ENCODE measurements at places on chromosomes 13 and 19.
A peak's percentile ranks its signal among the peaks of the same experiment; 100 is the strongest.

- DNase-seq: no peak
Observed at GRCh38 chr19:16559780-16560276, 12.4 kb downstream of the SLC35E1 start.

DNA sequence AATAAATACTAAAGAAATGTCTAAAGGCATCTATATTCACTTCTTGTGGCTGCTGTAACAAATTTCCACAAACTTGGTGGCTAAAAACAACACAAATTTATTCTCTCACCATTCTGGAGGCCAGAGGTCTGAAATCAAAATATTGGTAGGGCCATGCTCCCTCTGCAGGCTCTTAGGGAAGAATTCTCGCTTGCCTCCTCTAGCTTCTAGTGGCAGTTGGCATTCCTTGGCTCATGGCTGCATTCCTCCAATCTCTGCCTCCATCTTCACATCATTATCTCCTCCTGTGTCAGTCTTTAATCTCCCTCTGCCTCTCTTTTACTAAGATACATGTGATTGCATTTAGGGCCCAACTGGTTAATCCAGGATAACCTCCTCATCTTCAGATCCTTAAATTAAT, 54.1 kb upstream of the RFXAP start:
- DNase-seq: no peak

DNA sequence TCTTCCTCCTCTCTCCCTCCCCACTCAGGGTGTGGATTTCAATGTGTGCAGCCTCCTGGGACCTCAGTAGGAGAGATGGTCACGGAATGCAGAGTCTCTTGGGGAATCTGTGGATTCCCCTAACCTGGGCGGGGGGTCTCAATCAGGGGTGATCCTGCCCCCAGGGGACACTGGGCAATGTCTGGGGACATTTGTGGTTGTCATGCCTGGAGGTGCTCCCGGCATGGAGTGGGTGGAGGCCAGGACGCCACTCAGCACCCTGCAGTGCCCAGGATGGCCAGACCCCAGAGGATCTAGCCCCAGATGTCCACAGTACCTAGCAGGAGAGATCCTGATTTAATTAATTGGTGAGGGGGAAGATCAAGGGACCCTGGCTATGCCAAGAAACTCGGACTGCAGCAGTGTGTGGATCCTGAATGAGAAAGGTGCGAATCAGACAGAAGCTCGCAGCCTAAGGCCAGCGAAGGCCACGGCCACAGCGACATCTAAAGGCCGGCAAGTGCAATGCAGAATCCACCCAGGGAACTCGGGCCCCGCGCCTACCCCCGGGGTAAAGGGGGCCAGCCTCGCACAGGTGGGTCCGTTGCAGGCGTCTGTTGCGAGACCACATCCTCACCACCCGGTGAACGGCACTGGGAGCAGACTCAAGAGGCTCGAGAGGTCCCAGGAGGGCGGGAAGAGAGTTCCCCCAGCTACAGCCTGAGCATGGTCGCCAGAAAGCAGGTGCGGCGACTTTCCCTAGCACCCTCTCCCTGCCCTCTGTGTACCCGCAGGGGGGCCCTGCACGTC, 88.8 kb downstream of the GNG7 start:
- peak; percentile 42 for DNase-seq

GRCh38 chr19:33868788-33869412, 72.2 kb downstream of the KCTD15 start:
- DNase-seq: no peak

DNA sequence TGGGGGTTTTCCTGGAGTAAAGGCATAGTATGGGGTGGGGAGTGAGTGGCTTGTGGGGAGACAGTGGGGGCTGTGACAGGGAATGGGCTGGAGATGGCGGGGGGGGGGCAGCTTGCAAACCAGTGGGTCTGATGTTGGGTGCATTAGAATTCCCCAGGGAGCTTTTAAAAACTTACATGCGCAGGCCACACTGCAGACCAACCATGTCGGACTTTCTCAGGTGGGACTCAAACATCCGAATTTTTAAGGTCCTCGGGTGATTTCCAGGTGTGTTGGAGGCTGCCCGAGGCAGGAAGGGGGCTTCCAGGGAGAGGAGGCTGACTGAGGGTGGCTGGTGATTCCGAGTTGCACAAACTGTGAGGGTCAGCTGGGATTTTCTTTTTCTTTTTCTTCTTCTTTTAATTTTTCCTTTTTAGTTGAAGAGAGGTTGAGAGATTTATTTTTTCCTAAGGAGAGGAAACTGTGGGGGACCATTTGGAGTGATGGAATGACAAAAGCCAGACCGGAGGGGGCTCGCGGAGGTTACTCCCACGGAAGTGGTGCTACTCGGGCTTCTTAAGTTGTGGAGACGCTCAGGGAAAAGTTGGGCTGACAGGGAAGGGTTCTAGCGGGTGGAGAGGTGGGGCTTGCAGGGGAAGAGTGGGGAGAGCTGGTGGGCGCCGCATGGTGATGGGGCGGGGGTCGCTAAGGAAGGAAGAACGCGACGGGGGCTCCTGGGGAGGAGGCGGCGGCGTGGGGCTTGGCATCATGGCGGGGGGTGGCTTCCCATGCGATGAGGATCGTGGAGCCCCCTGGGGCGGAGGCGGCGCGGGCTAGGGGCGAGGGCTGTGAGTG, 997 bp upstream of the CACNG8 start:
- DNase-seq: no peak

DNA sequence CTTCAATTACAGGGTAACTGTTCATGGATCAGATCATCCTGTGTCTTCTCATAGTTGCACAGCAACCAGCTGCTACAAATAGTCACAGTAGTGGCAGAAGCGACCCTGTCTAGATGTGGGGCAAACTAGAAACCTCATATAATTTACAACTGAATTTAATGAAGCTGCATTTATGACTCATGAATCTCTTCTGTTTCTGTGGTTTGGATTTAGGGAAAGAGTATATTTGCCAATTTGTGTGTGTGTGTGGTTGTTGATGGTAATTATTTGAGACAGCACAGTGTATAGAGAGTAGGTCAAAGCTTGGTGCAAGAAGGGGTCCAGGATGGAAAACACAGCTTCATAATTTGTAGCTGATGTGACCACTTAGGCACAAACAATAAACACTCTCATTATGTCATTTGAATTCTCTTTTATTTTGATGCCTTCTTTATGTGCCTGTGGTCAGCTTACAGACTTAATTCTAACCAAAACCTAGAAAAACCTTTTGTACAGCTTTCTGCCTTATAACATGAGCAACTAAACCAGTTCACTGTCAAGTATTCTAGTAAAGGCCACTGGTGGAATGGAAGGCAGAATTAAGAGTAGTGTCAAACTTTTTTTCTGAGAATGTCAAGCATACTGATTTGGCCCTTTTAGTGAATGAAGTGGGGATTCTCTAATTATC, 218.1 kb downstream of the TBC1D4 start:
- no peak for DNase-seq

DNA sequence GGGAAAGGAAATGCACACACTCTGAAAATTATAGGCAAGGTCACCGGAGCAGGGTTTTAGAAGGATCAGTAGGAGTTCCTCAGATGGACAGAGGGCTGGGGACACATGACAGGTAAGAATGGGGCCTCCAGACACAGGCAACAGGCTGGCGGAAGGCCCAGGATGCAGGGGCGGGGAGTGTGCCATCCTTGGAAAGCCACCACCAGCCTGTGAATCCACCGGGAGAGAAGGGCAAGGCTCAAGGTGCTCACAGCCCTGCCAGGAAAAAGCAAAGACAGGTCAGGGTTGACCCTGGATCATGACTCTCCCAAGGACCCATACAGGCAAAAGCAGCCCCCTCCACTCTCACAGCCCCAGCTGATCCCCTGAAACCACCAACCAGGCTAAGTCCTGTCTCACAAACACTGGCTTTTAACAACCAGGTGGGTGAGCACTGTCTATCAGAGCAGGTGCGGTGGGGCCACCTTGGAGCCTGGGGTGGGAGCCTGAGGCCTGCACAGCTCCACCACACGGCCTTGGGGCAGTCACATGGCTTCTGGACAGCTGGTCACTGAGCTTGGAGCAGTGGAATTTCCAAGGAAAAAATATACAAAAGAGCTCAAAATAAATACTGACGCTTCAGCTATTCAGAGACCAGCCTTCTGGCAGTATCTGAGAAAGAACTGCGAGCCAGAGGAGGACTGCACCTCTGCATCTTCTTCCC, 35.2 kb upstream of the ISYNA1 start:
- no peak for DNase-seq

DNA sequence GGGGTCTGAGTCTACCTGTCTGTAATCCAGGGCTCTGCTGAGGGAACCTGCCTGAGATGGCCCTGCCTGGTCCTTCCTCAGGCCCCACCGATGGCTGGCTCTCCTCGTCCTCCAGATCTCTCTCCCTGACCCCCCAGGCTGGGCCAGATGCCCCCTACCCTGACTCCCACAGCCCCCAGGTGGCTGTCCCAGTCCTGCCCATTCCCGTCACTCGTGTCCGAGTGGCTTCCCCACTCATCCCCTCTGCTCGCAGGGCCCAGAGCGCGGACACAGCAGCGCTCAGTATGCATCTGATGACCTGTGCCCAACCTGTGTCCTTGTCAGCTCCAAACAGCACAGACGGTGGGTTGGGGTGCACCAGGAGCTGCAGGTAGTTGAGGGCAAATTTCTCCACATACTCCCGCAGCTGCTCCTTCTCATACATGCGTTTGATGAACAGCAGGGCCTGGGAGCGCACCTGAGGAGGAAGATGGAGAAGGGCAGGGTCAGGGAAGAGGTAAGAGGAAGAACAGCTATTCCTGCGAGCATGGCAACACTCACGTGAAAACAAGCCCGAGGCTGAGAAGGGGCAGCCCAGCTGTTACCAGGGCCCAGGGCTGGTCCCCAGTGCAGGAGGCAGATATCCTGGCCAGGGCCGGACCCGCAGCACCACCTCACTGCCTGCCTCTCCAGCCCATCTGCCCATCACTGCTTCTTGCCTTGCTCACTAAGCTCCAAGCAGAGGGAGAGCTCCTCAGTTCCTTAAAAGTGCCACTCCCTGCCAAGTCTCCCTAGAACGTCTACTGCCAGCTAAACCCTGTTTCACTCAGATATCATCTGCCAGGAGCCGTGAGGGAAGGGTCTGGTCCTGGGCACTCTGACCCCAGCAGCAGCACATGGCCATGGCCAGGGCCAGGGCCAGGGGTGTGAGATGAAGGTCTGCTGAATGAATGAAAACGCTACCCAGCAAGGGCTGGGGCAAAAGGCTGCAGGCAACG, 11.1 kb upstream of the RSPH6A start:
- no peak for DNase-seq

DNA sequence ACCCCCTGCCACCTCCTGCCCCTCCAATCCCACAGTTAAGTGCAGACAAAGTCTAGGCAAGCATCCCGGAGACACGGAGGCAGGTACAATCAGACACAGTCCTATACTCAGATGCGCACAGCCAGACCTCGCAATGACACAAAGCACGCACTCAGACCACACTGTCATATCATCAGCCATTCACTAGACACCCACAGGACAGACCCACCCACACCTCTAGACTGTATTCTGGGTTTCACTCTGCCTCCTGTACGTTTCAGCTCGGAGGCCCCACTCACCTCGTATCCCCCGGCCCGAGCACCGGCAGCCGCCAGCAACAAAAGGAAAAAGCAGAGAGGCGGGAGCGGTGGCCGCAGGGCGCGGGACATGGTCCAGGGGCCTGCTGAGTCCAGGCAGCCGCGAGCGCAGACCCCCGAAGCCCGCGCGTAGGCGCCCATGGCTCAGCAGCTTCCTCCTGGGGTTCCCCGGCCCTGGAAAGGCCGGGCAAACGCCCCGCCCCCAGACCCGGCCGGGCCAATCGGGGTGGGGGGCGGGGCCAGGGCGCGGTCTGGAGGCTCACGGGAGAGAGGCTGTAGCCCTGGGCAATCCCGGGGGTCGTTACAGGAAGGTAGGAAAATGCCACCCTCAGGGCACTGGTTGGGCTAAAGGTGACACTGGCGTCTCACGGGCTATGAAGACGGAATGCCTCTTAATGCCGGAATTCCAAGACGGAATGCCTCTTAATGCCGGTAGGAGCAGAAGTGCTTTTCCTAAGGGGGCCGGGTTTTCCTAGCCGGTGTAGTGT, at the start of the genes MAN2B1 and WDR83:
Gene MAN2B1, minus strand, starts transcription at position 478 of the 784 bp plus-strand sequence. Its CDS starts 41 bp downstream, at position 437.
Gene WDR83, plus strand, starts transcription at position 543 of the 784 bp plus-strand sequence. CDS start 2,984 bp downstream, outside the sequence.
- peak; percentile 80 for DNase-seq

DNA sequence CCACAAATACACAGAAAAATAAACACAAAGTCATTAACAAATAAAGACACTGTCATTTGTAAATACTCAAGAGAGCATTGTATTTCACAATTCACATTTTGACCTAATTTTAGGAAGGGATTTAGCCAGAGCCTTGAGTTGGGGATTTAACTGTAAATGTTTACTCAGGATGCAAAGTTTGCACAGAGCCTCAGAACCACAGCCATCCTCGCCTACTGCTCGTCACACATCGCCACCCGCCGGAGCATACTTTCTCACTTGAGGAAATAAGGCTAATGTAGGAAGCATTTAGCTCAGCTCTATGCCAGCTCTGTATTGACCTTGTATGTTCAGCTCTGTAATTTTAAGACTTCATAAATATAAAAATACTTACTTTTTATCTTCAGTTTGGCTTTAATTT, 442.7 kb downstream of the OXGR1 start:
- no peak for DNase-seq

- DNase-seq: no peak
Observed at GRCh38 chr19:7983995-7984837, 21.2 kb downstream of the ELAVL1 start.

DNA sequence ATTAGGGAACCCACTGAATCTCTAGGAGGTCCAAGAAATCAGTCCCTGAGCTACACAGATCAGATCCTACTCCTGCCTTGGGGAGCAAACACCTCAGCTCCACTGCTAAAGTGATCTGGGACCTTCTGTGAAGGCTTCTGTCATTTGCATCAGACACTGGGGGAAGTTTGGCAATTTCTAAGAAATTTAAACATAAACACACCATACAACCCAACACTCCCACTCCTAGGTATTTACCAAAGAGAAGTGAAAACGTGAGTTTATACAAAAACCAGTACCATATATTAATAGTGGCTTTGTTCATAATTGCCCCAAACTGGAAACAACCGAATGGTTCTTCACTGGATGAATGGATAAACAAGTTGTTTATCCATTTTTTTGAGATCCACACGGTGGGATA, 7.3 kb upstream of the TYROBP start:
- no peak for DNase-seq

DNA sequence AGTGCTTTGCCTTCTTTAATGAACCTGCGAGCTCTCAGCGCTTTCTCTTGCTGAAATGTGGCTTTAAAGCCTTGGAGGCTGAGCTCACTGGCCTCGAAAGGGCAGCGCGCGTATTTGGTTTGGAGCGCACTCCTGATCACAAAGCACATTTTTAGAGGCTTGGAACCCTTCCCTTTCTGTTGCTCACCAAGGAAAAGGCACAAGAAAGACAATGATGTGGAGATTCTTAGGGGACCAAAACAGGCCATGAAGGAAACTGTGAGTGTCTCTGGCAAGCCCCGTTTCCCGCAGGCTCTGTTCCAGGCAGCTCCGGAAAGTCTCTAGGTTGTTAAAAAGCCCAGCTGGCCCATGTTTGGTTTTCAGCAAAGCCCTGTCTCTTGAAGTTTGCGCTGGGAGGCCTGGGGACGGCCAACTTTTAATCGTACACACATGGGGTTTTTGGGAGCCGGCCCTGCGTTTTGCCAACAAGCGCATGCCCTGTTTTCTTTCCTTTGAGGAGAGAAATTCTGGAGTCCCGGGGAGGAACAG, 9.4 kb upstream of the SPC24 start:
- DNase-seq: peak; percentile 56
